Nasal cavity respiratory epithelium epithelial cell of viscerocranial mucosa (primary cell): ENCODE measurements at places on chromosomes 12 and 14. TPM values are rescaled to one million over a fixed set of nuclear protein-coding genes. Genes with fewer than 3 reads are reported as not detected.

The PSMB5 gene
- 125 and 176 TPM in 2 replicates for total RNA-seq

The CD69 gene
- total RNA-seq, result not detected in 2 replicates

The CCDC85C gene
- 30.8 and 49.6 TPM in 2 replicates for total RNA-seq

The IFNG-AS1 gene
- total RNA-seq, result not detected in 2 replicates

The ASCL1 gene
- total RNA-seq, result not detected in 2 replicates

The PLEKHG7 gene
- 0.28 TPM in 1 of 2 replicates, not detected in the other for total RNA-seq

The PLBD1 gene
- 3.4 TPM in 2 replicates for total RNA-seq

The GPX2 gene
- total RNA-seq, result 0.71 and 1.0 TPM in 2 replicates

The TAC3 gene
- total RNA-seq, result not detected in 2 replicates

The PLEK2 gene
- 27.8 and 50.2 TPM in 2 replicates for total RNA-seq

The KLRC3 gene
- not detected in 2 replicates for total RNA-seq

The LRRC10 gene
- total RNA-seq, result not detected in 2 replicates

The RASAL1 gene
- total RNA-seq, result 0.68 and 1.8 TPM in 2 replicates

The TEX52 gene
- not detected in 2 replicates for total RNA-seq

The TBC1D30 gene
- 1.9 and 3.1 TPM in 2 replicates for total RNA-seq

The CLEC2B gene
- total RNA-seq, result 4.1 and 5.0 TPM in 2 replicates

The C12orf54 gene
- total RNA-seq, result 3.5 and 5.1 TPM in 2 replicates

The USP5 gene
- 44.8 and 68.4 TPM in 2 replicates for total RNA-seq

The MNAT1 gene
- 63.0 and 72.8 TPM in 2 replicates for total RNA-seq

The PDZRN4 gene
- not detected in 2 replicates for total RNA-seq

The EIF2S3B gene
- total RNA-seq, result 0.68 and 7.4 TPM in 2 replicates

The KRT6C gene
- 171 and 249 TPM in 2 replicates for total RNA-seq

The TAS2R13 gene
- total RNA-seq, result under 0.01 and 3.3 TPM in 2 replicates

The FOXN4 gene
- not detected in 2 replicates for total RNA-seq

The BICDL1 gene
- total RNA-seq, result 15.7 and 46.9 TPM in 2 replicates

The KRT75 gene
- total RNA-seq, result 0.78 and 5.1 TPM in 2 replicates

The SMIM41 gene
- under 0.01 TPM in 1 of 2 replicates, not detected in the other for total RNA-seq

The KRT4 gene
- total RNA-seq, result 1.0 and 33.2 TPM in 2 replicates

The PELI2 gene
- 1.0 and 6.4 TPM in 2 replicates for total RNA-seq

The CDH24 gene
- total RNA-seq, result 2.4 and 4.0 TPM in 2 replicates

The SAMD15 gene
- total RNA-seq, result under 0.01 and 0.21 TPM in 2 replicates

The TMTC1 gene
- total RNA-seq, result 7.9 and 38.8 TPM in 2 replicates

The HOXC10 gene
- total RNA-seq, result not detected in 2 replicates

The ALDH1L2 gene
- 34.2 and 46.3 TPM in 2 replicates for total RNA-seq

The SRRM4 gene
- not detected in 2 replicates for total RNA-seq

The WNT1 gene
- total RNA-seq, result not detected in 2 replicates

The HIF1A gene
- total RNA-seq, result 153 and 901 TPM in 2 replicates

The LRRC43 gene
- under 0.01 and 0.28 TPM in 2 replicates for total RNA-seq

The MYO1H gene
- total RNA-seq, result under 0.01 TPM in 1 of 2 replicates, not detected in the other

The SERPINA6 gene
- not detected in 2 replicates for total RNA-seq

The OR4Q2 gene
- total RNA-seq, result not detected in 2 replicates

The PPFIA2 gene
- total RNA-seq, result not detected in 2 replicates

The TESPA1 gene
- total RNA-seq, result not detected in 2 replicates

The DBX2 gene
- total RNA-seq, result not detected in 2 replicates

The R3HDM2 gene
- 10.9 and 28.5 TPM in 2 replicates for total RNA-seq

The TBX3 gene
- 0.21 and 2.4 TPM in 2 replicates for total RNA-seq
